ENCODE measurements at places on chromosomes 5 and 9.

- no peak for DNase-seq
Observed at GRCh38 chr5:85109616-85110015, 724.9 kb upstream of the EDIL3 start.

DNA sequence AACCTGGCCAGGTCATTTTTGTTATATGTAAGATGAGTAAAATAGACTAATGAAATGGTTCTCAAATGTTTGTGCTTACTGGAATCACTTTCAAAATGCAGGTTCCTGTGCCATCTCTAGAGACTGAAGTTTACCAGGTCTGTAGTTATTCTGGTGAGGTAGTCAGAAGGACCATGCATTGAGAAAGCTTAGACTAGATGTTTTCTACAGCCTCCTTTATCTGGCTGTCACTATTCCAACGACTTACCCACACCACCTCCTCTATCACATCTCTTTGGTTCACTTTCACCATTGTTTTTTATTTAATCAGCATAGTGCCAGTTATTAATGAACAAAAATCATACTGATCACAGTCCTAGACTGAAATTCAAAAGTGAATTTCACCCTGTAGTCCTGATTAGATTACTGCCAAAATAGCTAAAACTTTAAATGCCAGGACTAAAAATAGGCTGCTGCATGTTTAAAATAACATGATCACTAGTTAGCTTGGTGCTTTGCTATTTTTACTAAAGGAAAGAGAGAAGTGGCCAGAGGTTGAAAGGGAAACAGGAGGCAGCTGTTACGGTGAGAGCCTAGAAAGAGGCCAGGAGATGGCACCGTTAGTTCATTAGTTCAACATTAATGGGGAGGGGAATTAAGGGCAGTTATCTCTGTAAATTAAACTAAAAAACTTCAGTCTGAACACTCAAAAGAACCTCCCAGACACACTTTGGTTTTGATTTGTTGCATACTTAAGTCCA lies 13.9 kb upstream of the FNIP1 start:
- DNase-seq = no peak

DNA sequence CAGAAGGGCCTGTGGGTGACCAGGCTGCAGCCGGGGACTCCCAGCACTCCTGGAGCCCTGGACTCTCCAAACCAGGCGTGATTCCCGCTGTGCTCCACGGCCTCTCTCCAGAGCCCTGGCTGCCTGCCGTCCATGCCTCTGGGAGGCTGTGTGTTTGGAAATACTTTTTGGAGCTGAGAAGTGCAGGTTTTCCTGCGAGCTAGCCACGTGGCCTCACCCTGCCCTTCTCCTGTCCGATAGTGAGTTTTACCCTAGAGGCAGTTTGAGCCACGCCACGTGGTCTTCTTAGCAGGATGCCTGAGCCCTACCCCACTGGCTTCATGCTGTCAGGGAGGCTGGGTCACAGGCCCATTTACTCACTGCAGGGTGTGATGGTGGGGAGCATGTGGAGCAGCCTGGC lies 71.3 kb downstream of the COL5A1 start:
- DNase-seq = no peak

GRCh38 chr5:8033261-8033660 lies 164.3 kb downstream of the MTRR start:
- no peak for DNase-seq

DNA sequence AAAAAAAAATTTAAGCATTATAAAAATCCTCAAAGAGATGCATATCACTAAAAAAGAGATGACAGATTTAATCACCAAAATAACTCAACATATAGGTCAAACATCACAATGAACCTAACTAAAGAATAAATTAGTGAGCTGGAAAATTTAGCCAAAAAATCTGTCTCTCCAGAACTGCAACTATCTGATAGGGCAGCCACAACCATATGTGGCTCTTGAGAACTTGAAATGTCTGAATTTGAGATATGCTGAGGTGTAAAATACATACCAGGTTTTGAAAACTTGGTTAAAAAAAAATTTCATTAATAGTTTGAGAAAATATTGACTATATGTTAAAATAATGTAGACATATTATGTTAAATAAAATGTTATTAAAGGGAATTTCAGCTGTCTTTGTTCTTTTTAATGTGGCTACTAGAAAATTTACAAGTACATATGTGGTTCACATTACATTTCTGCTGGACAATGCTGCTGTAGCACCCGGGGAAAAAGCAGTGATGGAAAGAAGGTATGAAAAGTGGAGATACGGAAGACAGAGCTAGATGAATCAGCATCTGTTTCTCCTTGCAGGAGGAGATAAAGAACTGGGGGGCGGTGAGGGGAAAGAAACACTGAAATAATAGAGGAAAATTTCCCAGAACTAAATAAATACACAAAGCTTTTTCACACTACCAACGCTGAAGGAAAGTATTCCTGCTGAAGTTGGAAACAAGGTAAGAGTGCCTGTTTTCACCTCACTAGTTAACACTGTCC lies 66.1 kb downstream of the DCP2 start:
- no peak for DNase-seq

- DNase-seq = no peak
Observed at GRCh38 chr9:80883826-80884579, 805.3 kb downstream of the TLE1 start.

DNA sequence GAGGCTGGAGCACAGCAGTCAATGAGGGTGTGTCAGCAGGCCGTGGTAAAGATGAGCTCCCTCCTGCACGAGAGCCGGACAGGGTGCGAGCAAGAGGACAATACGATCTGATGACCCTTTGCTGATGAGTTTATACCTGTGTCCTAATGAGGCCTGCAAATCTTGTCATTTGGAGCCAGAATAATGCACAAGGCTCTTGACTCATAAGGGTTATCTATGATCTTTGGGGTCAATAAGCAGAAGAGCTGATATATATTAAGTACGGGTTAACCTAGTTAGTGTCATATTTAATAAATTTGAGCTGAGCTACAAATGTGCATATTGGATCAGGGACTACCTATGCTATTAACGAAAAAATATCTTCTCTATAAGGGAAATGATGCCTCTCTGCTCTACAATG lies 46.9 kb downstream of the CTNND2 start:
- DNase-seq = no peak

- DNase-seq = no peak
Observed at GRCh38 chr9:37801959-37802711, 1.5 kb downstream of the DCAF10 start.

- no peak for DNase-seq
Observed at GRCh38 chr9:102845827-102846371, 149.2 kb upstream of the CYLC2 start.

GRCh38 chr9:78918976-78919375 lies 622.1 kb downstream of the PSAT1 start:
- DNase-seq = no peak

DNA sequence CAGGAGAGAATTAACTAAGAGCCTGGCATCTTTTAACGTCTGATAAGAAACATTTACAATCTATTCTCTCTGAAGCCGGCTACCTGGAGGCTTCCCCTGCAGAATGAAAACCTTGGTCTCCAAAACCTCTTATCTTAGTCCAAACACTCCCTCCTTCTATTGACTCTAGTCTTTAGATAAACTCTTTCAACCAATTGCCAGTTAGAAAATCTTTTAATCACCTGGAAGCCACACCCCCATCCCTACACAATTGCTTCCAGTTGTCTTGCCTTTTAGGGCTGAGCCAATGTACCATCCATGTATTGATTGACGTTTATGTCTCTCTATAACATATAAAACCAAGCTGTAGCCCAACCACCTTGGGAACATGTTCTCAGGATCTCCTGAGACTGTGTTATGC lies 1343.1 kb upstream of the C9orf72 start:
- DNase-seq = no peak

DNA sequence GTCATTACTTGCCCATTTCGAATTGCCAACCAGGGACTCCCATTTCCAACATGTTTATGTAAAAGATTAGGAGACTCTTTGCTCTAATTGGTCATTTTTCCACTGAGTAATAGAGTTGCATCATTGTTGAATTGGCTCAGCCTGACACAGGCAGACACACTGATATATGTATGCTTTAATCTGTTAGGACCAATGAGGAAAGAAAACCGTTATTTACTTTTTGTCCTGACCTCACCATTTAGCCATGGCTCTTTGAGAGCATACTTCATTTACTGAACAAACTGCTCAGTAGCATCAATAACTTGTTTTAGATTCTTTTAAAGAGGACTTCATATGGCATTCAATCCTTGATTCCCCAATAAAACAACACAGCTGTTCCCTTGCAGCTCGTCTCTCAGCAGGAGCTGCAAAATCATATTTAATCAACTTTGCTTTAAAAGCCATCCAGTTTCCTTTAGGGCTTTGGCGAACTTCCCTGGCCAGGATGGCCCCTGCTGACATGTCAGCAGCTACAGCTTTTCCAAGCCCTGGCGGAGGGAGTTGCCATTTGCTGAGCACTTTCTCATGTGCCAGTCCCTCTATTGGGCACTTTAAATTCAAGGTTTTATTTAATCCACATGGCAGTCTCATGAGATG lies 251.5 kb upstream of the TNC start:
- no peak for DNase-seq

DNA sequence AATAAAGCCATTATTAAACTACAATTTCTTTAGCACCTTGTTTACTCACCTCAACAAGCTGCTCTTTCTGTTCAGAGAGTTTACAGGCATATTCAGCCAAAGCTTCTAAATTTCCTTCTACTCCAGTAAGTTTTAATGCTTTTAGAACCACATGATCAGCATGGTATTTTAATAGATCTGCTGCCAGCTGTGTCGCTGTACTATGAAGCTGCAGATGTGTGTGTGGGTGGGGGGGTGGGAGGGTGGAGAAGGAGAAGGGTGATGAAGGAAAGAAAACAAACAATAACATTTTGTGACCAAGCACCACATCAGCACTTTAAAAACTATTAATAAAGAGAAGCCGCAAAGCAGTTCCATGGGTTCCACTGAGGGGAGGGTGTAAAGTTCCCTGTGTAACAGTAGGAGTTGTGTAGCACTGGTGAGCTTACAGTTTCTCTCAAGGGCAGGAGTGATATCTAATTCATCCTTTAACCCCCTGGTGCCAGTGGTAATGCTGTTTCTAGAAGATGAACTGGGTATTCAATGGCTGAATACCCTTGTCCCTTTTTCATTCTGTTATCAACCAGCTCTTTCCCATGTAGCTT lies 38.5 kb downstream of the ABITRAM start:
- DNase-seq = no peak

DNA sequence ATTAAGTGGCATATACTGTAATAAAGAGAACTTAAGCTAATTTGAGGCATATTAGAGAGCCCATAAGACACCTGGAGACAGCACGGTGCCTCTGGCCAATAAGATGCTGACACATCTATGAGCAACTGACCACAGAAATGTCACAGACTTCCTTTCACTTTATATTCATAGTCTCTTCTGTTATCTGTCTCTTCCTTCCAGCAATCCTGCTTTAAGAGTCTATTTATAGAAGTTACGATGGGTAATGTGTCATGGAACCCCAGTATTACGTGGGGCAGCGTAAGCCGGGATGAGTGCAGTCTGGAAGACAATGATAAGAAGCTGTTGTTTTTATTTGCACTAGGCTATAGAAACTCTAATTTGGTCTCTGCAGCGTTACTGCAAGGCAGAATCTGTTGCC lies 136.8 kb downstream of the CFAP90 start:
- DNase-seq = no peak

GRCh38 chr9:93591301-93592007 lies 15.1 kb downstream of the PHF2 start:
- no peak for DNase-seq

- no peak for DNase-seq
Observed at GRCh38 chr5:132383261-132383660, 13.8 kb downstream of the SLC22A5 start.

- no peak for DNase-seq
Observed at GRCh38 chr9:136940526-136941230, 3.9 kb downstream of the FBXW5 start.

DNA sequence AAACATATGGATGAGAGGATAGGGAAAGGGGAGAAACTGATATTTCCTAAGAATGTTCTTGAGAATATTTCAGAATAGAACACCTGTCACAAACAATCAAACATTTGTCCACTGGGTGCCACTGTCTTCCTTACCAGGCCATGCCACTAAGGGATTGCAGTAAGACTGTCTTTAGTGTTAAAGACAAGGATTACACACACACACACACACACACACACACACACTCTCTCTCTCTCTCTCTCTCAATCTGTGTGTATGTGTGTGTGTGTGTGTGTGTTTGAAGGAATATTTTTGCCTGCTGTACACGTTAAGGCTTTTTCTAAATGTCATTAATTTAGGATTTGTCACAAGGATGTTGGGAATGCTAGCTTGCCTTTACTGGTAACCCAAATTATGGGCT lies 54.4 kb downstream of the CCDC192 start:
- DNase-seq = peak; percentile 4

- DNase-seq = no peak
Observed at GRCh38 chr9:21933865-21934264, 60.3 kb downstream of the CDKN2A start.
